ENCODE measurements at places on chromosomes 1 and 21.

DNA sequence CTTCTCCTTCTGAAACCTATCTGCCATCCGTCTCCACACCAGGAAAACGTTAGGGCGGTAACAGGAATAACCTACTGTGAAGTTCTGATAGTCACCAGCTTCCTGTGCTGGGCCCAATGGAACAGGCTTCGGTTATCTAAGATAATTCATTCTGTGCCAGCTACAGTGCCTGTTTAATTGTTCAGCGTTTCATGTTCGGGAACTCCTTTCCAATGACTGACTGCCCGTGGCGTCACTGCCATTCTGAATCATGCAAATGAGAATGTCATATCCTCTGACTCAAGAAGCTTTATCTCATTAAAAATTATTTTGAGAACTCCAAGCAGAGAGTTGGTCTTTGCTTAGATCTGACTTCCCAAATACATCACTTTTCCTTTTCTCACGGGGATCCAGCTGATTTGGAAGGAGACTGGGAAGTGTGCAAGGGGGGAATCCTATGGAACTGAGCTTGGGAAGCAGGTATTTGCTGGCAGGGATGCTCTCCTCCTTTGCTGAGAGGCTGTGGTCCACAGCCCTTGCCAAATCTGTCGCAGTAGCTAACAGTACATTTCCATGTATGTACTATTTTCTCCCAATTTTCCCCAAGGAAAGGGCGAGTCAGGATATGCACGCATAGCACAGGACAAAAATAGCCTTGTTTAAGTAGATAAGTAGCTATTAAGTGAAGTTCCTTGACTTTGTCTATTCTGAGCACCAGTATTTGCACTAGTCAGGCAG lies 358.7 kb downstream of the LTN1 start:
- no peak for DNase-seq

DNA sequence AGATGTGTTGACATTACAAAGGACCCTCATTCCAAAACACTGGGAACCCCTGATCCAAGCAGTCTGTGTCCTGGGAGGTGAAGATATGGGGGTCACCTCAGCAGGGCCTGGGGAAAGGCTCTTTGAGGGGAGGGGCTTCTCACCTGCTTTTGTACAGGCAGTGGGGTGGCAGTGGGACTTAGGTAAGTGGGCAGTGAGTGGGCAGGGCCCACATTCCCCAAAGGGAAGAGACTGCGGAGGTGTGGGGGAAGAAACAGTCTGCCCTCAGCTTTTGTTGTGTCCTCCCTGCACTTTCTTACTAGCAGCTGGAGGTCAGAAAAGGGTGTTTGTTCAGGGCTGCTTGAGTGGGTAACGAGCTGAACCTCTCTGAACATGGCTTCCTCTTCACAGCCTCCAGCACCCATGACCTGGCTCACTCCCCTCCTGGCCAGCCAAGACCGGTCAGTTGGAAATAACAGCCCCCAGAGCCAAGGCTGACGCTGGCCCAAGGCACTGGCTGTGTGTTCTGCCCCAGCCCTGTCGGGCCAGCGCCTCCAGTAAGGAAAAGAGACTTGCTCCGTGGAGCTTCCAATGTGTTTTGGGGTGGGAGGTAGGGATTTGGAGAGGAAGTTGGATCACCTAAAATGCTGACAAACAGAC lies 173.5 kb downstream of the PSMG1 start:
- DNase-seq: no peak

DNA sequence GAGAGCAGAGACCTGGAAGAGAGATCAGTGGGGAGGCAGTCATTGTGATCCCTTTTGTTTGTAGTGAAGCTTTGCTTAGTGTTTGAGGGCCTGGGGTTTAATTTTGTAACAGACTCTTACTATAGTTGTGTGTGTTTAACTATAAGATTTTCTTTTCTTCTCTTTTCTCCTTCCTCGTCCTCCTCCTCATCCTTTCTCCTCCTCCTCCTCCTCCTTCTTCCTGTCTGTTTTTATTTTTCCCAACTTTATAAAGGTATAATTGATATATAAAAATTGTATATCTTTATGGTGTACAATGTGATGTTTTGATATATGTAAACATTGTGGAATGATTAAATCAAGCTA lies 71.2 kb upstream of the MACF1 start:
- no peak for DNase-seq

- DNase-seq: no peak
Observed at GRCh38 chr21:43779660-43780059, 3.6 kb upstream of the CSTB start.

DNA sequence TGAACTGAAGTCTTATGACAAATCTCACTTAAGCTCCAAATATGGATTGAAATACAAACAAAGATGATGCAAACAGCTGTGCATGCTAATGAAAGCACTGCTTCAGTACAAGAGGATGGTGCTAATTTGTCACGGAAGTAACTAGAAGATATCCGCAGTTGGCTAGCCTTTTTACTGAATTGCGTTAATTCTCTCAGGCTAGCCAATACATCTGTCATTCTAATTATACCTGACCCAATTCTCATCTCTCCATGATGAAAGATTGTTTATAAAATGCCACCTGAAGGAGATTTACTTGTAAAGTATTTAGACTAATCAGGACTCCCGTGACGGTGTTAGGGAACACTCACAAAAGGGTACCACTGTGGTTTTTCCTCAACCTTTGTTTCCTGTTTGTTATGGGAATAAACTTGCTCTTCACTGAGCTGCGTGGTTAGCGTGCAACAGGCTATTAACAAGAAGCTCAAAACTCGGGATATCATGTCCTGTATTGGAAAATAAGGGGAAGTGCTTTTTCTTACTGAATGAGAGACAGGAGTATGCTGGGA lies 162.5 kb downstream of the APP start:
- no peak for DNase-seq

- DNase-seq: no peak
Observed at GRCh38 chr21:45080232-45080631, 5.9 kb downstream of the ADARB1 start.

GRCh38 chr1:159266832-159267231 lies 35.3 kb upstream of the FCER1A start:
- no peak for DNase-seq

DNA sequence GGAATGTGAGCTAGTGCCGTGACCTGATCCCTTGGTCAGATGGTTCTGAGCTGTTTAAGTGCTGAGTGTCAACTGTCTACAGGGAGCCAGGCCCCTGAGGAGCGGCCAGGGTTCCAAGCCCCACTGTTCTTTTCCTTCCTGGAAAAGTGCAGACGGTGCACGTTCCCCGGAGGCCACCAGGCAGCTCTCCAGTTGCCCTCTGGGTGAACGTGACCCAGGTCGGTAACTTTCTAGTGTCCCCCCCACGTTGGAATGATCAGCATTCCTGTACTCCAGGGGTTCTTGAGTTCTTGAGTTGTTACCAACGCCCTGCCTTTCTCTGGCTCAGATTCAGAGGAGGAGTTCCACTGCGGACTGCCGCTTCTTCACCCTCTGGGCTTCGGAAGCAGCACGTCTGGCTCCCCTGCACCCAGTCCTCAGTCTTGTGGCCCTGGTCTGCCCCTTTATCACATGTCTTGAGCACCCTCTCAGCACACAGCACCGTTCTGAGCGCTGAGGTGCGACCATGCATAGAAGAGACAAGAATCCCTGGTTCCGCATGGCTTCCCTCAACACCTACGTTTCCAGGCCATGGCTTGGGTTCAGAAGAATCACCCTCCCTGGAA lies 131.5 kb downstream of the DHRS3 start:
- DNase-seq: no peak

DNA sequence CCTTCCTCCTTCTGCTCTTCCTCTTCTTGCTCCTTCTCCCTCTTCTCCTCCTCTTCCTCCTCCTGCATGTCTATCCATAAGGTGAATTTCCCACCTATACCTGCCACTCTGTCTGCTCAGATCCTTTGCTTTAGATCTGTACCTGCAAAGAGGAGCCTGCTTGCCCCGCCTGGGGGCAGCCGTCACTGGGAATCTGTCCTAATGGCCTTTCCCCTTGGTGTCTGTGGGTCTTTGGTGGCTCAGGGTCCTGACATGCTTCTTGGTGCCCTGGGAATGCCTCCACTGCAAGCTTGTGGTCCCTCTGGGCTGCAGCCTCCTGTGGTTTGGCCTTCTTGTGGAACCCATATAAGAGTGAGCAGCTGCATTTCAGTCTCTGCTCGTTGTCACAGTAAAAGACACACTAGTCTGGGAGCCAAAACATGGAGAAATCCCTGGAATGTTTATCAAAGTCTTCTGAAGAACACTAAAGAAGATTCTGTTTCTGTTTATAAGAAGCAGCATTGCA lies 79.5 kb upstream of the CSF3R start:
- DNase-seq: no peak

DNA sequence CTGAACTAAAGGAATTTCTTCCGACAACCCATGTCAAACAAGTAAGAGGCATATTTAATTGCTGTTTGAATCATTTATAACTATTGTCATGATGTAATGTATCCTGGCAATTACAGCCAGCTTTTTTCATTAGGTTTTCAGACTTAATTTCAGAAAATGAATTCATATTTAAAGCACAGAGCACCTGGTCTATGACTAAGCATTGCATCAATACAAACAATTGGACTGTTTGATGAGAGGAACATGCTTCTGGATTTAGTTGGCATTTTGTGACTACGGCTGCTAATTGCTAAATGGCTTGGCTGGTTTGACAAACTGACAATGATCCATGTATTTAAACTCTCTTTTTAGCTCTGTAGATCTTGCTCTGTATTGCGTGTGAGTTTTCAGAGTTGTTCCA lies 853.4 kb downstream of the NCAM2 start:
- DNase-seq: no peak

DNA sequence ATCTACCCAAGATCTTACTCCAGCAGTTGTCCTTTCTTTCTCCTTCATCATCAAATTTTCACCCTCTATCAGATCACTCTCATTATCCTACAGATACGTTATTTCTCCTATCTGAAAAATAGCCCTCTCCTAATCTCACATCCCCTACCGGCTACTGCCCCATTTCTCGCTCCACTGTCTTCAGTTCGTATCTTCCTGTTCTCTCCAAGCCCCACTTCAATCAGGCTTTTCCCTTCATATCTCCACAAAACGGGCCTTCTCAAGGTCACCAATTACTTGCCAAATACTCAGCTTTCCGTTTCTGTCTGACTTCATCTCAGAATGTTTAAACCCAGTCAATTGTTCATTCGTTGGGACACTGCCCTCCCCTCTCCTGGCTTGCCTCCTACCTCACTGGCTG lies 32.4 kb downstream of the SLC30A1 start:
- no peak for DNase-seq

All from stimulated activated CD4-positive, alpha-beta T cell treated with anti-CD3 and anti-CD28 coated beads, Interleukin-4, amount 100 ng/mL, for 48 hours (primary cell).